Naive thymus-derived CD8-positive, alpha-beta T cell (primary cell): ENCODE measurements at places on chromosomes 11 and 22.

- no peak for DNase-seq
These were observed 24.9 kb downstream of the SCUBE2 start for GRCh38 chr11:9066433-9066925.

DNA sequence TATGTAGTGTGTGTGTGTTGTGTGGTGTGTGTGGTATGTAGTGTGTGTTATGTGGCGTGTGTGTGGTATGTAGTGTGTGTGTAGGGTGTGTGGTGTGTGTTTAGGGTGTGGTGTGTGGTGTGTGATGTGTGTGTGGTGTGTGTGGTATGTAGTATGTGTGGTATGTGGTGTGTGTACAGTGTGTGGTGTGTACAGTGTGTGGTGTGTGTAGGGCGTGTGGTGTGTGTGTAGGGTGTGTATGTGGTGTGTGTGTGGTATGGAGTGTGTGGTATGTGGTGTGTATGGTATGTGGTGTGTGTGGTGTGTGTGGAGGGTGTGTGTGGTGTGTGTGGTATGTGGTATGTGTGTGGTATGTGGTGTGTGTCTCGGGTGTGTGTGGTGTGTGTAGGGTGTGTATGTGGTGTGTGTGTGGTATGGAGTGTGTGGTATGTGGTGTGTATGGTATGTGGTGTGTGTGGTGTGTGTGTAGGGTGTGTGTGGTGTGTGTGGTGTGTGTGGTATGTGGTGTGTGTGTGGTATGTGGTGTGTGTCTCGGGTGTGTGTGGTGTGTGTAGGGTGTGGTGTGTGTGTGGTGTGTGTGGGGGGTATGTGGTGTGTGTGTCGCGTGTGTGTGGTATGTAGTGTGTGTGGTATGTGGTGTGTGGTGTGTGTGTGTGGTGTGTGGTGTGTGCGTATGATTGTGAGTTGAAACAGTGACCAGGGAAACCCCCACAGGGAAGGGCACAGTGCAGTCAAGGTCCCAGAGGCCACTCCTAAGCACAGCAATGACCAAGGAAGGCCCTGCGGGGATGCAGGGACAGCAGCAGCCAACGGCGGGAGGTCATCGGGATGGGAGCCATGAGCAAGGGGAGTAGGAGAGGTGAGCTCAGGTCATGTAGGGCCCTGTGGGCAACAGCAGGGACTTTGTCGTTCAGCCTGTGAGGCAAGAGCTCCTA lies 2.9 kb upstream of the PPP6R2 start:
- DNase-seq, result no peak

- no peak for DNase-seq
These were observed 64.8 kb downstream of the STIM1 start for GRCh38 chr11:3920148-3920852.

- no peak for DNase-seq
These were observed 229.5 kb downstream of the TTC28 start for GRCh38 chr22:28450109-28450508.

GRCh38 chr11:22037505-22037904 lies 155.4 kb upstream of the ANO5 start:
- DNase-seq, result no peak

DNA sequence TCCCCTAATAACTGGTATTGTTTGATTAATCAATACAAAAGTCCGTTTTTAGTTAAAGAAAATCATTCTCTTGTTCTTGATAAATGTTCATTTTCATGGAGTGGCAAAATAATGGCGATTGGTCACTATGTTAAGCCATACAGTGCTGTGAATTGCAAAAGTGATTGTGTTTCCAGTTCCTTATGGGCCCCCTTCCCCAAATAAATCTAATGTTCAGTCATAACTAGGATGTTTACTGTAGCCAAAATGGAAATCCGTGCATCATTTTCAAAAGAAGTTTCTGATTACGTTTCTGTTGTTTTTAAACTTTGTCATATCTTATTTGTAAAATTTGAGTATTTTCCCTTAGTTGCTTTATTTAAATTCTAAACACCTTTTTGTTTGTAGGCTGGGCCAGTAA lies 845 bp downstream of the RBM7 start:
- DNase-seq, result no peak

DNA sequence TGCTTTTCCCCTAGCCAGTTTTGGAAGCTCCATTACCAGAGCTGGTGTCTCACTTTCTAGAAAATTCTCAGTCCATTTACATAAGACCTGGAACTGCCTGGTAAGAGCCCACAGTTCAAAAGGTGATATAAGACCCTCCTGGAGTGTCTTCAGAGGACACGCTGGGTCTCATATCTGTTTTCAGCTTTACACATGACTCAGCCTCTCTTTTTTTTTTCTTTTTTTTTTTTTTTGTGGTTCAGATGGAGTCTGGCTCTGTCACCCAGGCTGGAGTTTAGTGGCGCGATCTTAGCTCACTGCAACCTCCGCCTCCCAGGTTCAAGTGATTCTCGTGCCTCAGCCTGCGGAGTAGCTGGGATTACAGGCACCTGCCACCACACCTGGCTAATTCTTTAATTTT lies 30.7 kb downstream of the WEE1 start:
- DNase-seq, result no peak

DNA sequence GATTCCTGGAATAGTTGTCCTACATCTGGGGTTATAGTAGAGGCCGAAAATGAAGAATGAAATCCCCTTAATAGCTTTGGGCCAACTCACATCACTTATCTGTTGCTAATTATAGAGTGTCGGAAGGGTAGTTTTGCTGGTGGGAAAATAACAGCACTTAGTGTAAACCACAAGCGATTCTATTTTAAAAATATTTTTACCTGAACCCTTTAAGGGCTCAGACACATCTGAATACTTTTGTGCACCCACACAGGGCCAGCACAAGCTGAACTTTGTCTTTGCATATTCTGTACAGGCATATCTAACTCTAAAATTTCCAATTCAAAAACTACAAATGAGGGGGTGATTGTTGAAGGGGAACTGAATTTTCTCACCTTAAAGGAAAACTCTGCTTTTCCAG lies 27.6 kb downstream of the SLC6A5 start:
- DNase-seq, result no peak

GRCh38 chr11:107266455-107266854 lies 191.2 kb downstream of the CWF19L2 start:
- DNase-seq, result no peak

GRCh38 chr11:124310721-124311120 lies 3.0 kb downstream of the OR8D1 start:
- DNase-seq, result no peak

DNA sequence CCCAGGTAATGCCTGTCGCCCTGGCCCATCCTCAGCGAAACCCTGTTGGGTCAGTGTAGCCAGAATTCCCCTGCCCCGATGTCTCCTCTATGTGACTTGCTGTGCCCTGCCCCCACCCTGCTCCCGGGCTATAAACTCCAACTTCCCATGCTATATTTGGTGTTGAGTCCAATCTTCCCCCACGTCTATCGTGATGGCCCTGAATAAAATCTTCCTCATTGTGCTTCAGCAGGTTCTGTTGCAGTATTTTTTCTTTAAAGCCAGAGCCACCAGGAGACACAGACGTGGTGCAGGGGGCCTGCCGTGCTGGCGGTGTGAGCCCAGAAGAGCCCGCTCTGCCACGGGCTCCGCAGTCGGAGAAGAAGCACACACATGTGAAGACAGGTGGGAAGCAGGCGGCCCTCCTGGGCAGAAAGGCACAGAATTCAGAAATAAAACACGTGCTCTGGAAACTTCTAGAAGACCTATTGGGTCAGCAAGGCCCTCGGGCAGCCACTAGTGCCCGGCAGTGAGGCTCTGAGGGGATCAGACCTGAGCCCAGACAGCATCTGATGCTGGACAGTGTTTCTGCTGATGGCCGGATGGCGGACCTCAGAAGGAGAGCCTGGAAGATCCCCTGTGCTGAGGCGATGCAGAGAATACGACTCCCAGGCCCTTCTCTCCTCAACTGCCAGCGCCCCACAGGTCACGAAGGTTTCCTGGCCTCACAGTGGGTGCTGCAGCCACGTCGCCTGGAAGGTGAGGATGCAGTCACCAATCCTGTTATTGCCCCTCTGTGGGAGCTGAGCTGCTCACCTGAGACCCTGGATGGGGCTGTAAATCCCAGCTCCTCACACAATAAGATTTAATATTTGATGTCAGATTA lies 501.9 kb downstream of the BRD1 start:
- no peak for DNase-seq

DNA sequence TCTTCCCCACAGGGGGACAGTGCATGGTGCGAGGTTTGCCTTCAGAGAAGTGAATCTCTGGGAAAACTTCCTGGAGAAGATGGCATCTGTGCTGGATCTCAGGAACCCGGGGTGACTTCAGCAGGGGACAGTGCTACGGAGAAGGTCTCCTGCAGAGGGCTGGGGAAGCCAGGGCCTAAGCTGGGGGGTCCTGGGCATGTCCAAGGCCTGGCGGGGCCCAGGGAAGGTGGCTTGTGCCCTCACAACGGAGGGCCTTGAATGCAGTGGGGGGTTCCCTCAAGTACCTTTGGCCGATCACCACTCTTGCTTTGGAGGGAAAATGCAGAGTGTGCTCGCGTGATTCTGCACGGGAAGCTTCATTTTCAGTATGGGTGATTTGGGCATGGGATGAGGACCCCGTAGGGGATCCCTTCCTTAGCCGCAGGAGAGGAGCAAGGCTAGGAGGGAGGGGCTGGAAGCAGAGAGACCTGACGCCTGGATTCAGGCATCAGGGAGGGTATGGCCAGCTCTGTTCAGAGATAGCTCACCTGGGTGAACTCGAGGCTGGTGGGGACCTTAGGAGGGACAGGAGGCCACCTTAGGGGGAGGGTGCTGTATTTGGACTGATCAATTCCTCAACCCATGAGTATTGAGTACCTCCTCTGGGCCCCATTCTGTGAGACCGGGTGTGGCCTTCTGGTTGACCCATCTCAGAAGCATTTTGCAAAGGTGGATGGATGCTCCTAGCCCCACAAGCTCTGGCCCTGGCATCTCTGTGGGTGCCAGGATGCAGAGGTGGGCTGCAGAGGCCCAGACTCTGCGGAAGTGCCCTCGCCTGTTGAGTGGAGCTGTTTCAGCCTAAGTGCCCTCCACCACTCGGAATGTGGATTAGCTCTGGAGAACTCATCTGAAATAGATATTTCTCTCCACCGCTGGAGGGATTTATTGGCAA lies 529.4 kb downstream of the TBC1D22A start:
- DNase-seq, result no peak

- no peak for DNase-seq
These were observed 257.5 kb upstream of the MTNR1B start for GRCh38 chr11:92711926-92712325.

- DNase-seq, result peak; percentile 15
These were observed 6.7 kb upstream of the RAB3IL1 start for GRCh38 chr11:61924064-61924455.

DNA sequence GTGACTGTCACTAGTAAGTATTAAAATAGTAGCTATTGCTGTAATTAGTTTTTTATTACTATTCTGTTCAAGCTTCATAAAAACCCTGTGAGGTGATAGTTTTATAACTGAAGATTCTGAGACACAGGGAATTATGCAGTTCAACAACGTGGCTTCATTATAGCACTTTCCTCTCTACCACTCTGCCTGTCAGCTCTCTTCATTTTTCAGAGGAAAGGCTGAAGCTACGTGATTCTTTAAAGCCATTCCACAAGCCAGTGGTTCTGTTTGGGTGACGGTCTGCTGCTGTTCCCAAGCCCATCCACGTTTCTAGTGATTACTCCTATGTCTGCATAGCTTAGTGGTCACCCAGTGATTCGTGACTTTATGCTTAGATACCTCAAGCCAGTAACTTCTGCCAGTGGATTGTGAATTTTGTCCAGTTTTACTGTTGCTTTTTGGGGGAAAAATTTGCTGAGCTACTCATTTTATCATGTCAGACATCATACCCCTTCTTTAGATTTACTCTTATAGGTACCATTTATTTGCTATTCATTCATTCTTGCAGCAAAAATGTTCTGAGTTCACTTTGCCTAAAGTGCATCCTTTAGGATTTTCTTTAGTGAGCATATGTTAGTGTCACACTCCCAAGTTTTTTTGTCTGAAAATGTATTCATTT lies 59.8 kb downstream of the UVRAG start:
- no peak for DNase-seq

DNA sequence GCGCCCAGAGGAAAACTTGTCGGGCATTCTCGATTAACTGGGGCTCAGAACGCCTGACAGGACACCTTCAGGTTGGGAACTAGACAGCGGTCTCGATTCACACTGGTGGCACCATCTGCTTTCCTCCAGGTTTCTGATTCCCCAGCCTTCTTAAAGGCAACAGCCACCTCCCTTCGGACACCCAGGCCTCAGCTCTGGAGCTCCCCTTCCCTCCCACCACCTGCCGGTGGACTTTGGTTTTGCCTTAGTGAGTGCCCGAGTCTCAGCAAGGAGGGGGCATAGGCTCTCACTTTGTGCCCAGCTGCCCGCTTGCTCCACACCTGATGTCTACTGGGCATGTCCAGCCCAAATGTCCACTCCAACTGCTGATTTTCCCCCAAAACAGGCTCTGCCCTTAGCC lies 110.4 kb upstream of the PARVA start:
- DNase-seq, result no peak

DNA sequence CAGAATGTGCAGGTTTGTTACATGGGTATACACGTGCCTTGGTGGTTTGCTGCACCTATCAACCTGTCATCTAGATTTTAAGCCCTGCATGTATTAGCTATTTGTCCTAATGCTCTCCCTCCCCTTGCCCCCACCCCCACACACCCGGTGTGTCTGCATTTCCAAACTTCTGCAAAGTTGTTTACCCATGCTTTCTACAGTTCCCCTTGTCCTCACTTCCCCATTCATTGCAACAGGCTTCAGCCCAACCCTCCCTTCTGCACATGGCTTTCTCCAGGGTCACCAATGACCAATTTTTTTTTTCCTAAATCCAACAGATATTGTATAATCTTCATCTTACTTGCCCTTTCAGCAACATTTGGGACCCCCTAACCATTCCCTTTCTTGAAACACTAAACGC lies 32.0 kb upstream of the NUP50 start:
- DNase-seq, result no peak

DNA sequence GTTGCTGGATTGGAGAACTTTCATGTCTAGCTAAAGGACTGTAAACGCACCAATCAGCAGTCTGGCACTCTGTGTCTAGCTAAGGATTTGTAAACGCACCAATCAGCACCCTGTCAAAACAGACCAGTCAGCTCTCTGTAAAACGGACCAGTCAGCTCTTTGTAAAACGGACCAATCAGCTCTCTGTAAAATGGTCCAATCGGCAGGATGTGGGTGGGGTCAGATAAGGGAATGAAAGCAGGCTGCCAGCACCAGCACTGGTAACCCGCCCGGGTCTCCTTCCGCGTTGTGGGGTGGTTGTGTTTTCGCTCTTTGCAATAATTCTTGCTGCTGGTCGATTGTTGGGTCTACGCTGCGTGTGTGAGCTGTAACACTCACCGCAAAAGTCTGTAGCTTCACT lies 11.3 kb downstream of the MYO18B start:
- no peak for DNase-seq
